ENCODE measurements at places on chromosomes 16 and 17. TPM values are rescaled to one million over a fixed set of nuclear protein-coding genes. Genes with fewer than 3 reads are reported as not detected.

Gene RCVRN
- not detected for total RNA-seq

Gene YBX2
- total RNA-seq = 0.45 TPM

Gene KRT31
- not detected for total RNA-seq

Gene FAM171A2
- total RNA-seq = 4.2 TPM

Gene CCL8
- not detected for total RNA-seq

Gene MLKL
- 50.1 TPM for total RNA-seq

Gene MSRB1
- total RNA-seq = 32.7 TPM

Gene MYCBPAP
- 0.49 TPM for total RNA-seq

Gene MYBBP1A
- 111 TPM for total RNA-seq

Gene KRTAP16-1
- not detected for total RNA-seq

Gene ZFPM1
- 5.6 TPM for total RNA-seq

Gene ABCC12
- total RNA-seq = 0.05 TPM

Gene WFIKKN1
- 0.07 TPM for total RNA-seq
